Bone marrow (tissue), 2 donors: ENCODE measurements at places on chromosomes 12 and 14.

- no peak for DNase-seq
Observed at GRCh38 chr14:52538623-52539022, 13.7 kb downstream of the TXNDC16 start.

DNA sequence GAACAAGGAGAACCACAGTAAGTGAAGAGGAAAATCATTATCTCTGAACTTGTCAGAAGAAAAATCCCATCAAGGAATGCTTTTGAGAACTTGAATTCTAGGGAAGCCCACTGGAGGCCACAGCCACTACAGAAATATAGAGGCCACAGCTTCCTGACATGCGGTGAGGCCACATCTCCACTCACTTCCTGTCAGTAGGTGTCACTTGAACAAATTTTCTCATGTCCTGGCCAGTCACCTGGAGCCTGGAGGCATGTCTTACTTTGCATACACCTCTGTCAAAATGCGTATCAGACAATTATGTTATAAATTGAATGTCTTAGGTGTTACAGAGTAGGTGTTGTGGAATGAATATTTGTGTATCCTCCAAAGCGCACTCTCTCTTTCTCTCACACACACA is 370.3 kb downstream of the DAD1 start:
- DNase-seq = no peak

GRCh38 chr14:58787592-58787991 is 149.8 kb downstream of the DACT1 start:
- DNase-seq = no peak

DNA sequence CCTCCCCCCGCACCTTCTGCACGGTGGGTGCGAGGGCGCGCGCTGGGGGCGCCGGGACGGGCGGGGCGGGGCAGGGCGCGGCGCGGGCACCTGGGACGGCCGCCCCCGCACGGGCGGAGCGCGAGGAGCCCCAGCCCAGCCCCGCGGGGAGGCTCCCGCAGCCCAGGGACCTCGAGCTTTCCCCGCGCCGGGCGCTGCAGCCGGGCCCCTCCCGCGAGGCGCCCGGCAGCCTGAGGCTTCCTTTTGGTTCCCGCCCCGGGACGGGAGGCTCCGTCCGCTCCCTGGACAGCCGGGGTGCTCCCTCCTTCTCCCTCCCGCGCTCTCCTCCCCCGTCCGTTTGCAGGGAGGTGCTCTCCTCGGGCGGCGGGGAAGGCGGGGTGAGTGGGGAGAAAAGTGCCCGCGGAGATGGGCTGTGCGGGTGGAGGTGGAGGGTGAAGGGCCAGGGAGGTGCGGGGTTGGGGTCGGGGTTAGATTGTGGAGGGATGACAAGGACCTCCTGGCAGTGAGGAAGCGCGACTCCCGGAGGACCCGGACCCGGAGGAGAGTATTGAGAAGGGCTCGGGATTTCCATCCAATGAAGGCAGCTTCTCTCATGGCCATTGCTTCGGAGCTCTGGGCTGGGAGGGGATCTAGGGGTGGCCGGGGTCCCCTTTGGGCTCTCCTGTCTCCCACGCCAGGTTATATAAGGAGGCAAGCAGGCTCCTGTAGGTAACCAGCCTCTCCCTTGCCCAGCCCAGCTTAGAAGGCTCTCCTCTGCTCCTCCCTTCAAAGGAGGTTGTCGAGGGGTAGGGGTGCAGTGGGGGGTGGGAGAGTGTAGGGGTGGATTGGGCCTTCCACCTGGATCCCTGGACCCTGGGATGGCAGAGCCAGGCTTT is 645 bp downstream of the JDP2 start:
- no peak for DNase-seq

DNA sequence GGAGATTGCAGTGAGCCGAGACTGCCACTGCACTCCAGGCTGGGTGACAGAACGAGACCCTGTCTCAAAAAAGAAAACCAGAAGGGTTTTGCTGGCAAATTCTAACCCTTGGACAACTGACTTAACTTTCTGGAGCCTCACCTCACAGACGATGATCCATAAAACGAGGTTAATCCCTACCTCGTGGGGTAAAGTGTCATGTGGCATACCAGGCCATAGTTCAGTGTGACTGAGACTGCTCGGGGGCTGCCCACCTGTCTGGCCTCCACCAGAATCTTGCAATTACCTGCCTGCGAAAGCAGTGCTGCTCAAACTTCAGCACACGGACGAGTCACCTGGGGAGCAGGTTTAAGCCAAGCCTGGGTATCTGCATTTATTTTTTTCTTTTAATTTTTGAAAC is 26.8 kb downstream of the P2RX4 start:
- DNase-seq = no peak

DNA sequence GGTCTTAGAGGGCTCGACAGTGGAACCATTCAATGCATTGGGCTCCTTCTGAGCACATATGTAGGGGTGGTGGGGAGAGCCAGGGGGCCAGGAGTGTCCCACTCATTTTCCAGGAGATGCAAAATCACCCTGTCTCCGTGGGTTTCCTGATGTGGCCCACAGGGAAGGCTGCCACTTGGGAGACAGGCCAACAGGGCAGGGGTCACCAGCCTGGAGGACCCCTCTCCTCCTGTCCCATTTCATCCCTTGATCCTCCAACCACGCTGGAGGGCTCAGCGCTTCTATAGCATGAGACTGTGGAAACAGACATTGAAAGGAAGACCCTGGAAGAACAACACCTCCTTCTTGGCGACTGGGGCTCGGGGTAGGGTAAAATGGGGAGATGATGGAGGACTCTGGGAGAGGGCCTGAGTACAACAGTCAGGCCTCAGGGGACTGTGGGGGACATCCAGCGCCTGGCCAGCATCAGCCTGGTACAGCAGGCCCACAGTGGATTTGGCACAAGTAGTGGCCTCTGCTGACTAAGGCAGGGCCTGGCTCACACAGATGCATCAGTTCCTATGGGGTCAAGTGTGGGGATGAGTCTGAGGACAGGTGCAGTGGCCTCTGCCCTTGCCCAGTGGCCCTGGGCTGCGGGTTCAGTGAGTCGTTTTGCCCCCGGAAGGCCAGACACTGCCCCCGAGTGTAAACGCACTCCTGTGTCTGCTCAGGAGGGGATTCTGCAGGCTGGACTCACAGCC is 68.0 kb downstream of the PRIMA1 start:
- DNase-seq = no peak

DNA sequence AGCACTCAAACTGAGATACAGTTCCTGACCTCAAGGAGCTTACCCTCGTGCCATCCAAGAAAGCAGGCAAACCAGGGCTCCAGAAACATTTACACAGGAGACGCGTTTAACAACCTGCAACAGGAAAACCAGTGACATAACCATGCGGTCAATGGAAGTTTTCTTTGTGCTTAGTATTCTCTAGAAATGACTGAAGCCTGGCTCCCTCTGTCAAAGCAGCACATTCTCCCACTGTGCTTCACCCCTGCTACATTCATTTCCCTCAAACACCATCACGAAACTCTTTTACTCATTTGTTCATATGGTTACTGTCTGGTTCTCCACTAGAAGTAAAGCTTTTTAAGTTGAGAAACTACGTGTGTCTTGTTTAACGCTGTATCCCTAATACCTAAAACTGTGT is 161.3 kb upstream of the CCND2 start:
- no peak for DNase-seq

- no peak for DNase-seq
Observed at GRCh38 chr14:98293576-98293975, 978.4 kb downstream of the BCL11B start.

DNA sequence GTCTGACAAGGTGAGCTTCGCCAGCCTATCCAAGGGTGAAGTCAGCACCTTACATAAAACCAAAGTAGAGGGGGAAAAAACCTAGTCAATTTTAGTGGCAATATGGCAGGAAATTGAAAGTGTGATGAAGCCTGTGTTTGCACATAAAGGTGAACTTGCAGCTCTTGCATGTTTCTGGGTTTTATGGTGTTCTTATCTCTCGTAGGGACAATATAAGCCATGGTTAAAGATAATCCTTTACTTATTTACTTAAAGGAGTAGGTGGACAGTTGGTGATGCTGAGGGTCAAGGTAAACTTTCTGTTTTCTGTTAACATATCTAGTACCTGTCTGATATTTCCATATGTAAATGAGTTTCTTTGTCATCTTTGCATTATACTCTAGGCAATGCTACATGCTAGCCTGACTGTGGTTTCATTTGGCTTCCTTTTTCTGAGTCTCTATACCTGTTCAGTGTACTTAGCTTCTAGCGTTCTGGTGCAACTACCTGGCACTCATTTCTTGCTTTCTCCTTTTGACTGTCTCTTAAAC is 32.8 kb downstream of the CCDC91 start:
- no peak for DNase-seq

DNA sequence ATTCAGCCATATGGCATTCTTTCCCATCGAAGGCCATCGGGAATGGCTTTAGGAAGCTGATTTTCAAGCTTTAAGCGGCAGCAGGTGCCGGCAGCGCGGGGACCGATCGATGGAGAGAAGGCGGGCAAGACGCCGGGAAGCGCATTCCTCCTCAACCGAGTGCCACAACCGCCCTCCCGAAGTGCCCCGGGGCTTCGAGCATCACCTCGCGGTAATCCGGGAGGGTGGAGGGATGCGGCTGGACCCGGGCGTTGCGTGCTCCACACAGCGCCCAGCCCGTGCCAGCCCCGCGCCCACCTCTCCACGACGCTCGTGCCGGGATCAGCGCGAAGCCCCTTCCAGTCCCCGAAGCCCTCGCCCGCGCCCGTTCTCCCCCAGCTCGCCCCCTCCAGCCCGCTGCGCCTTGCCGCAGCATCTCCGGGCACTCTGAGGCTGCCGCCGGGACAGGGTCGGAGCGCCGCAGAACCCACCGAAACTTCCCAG is 3.2 kb downstream of the USP44 start:
- DNase-seq = no peak

DNA sequence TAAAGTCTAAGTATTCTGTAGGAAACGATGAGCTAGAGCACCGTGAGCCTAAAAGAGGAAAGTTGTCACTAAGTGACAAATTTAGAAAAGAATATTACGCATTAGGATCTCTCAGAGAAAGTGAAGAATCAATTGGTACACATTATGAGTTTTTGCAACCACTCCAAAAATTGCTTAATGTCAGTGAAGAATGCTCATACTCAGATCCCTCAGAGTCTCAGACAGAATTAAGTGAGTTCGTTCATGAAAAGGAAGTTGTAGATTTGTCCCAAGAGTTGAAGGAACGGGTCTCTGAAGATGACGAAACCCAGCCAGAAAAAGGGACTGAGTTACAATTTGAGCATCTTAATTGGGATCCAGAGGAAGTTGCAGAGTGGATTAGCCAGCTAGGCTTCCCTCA is 1.5 kb downstream of the SAMD15 start:
- DNase-seq = no peak

- DNase-seq = no peak
Observed at GRCh38 chr14:101022121-101022520, 118.6 kb upstream of the RTL1 start.
